H7 (cell line): ENCODE measurements at places on chromosomes 11 and 22.
A peak's percentile ranks its signal among the peaks of the same experiment; 100 is the strongest.

- peak; percentile 39 for DNase-seq
These were observed 15.0 kb upstream of the FGF3 start for GRCh38 chr11:69834251-69834650.

DNA sequence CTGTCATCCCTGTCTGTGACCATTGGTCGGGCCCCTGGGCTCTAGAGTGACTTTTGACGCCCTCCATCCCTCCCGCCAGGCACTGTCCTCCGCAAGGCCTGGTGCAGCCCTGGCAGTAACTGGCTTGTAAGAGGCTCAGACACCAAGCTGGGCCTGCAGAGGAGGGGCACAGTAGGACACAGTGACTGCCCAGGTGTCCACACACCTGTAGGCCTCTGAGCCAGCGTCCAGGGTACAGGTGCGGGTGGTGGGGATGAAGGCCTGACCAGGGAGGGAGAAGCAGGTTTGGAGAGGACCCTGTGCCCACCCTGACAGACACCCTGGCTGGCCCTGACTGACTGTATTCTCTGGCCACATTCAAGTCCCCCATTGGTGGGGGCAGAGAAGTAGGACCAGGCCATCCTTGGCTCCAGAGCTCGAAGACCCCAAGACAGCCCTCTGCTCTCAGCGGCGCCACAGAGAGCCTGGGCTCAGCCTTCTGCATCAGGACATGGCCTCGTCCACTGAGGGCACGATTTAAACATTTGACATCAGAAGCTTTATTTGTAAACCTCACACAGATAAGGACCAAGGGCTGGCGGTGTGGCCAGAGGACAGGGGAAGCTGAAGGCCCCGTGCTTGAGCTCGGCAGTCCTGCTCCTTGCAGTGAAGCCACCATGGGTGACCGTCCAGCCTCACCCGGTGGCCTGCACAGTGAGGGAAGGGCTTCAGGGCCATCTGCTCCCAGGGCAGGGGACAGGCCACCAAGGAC, 31.4 kb downstream of the PPIL2 start:
- DNase-seq, result no peak

DNA sequence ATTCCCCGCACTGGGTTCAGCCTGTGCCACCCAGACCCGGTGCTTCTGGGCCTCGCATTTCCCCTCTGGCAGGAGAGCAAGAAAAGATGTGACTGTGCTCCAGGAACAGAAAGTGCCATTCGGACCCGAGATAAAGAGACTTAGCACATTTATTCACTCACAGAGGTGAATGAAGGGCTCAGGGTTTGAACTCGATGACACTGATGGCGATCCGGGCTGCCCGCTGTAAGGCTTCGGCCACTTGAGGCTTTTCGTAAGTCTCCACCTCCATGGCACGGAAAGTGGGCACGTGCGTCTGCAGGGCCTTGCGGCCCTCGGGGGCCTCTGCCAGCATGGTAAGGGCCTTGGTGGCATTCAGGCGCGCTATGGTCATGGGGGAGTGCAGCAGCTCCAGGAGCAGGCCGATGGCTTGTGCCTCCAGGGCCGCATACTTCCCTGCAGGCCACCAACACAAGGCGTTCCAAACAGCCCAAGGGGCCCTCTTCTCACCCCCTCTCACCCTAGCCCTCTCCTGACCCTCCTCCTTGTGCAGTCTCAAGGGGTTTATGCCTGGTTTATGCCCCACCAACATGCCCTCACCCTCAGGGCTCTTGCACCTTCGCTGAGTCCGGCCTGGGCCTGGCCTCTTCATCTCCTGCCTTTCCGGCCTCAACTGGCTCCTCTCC, 10.9 kb upstream of the GNAZ start:
- peak; percentile 9 for DNase-seq

DNA sequence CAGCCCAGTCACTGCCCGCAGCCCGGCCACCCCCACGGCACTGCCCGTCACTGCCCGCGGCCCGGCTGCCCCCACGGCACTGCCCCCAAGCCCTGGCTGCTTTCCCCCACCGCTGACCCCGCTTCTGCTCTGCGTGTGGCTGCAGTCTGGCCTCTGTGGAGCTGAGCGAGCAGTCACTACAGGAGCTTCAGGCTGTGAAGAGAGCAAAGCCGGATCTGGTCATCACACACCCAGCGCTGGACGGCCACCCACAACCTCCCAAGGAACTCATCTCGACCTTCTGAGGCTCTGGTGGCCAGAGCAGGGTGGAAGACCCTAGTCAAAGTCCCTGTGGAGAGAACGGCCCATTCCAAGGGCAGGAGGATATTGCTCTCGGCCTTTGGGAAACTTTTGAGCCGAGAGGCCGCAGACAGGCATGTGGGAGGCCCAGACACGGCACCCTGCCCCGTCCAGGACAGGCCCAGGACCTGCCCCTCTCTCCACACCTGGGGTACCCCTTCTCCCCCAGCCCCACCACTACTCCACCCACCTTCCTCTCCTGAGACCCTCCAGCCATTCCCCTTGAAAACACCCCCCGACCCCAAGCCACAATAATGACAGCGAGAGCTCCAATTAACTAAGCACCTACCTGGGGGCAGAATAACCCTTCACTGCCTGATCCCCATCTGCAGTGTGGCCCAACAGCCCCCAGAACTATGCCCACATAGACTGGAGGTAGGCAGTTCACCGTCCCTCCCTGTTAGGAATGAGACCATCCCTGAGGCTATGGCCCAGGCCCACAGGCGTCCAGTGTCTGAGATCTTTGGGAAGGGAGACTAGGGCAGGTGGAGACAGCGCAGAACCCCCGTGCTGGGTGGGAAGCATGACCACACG, 3.7 kb upstream of the PGGHG start:
- DNase-seq, result peak; percentile 51

- DNase-seq, result peak; percentile 3
These were observed 132.0 kb downstream of the ELP4 start for GRCh38 chr11:31641477-31642062.
